ENCODE measurements at places on chromosomes 2 and 18. TPM values are rescaled to one million over a fixed set of nuclear protein-coding genes. Genes with fewer than 3 reads are reported as not detected.

The CIDEA gene
- total RNA-seq, result not detected

The DAPL1 gene
- total RNA-seq, result not detected

The C2orf66 gene
- not detected for total RNA-seq

The CRYGA gene
- not detected for total RNA-seq

The PMS1 gene
- 10.6 TPM for total RNA-seq

The EGR4 gene
- not detected for total RNA-seq

DNA sequence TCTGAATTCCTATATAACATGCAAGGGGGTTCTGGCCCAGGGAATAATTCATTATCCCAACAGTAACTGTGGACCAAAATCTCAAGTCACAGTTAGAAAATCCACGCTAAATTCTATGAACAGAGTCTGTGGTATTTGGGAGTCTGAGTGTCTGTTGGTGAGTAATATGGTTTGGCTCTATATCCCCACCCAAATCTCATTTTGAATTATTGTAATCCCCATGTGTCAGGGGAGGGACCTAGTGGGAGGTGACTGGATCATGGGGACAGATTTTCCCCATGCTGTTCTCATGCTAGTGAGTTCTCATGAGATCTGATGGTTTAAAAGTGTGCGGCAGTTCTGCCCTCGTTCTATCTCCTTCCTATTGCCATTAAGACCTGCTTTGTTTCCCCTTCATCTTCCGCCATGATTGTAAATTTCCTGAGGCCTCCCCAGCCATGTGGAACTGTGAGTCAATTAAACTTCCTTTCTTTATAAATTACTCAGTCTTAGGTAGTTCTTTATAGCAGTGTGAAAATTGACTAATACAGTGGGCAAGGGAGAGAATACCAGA, 68.3 kb downstream of the NBAS start:
- DNase-seq, result no peak

GRCh38 chr2:151287513-151288250, 1.8 kb downstream of the NMI start:
- DNase-seq, result no peak

- no peak for DNase-seq
Observed at GRCh38 chr18:14941256-14941655, 193.3 kb downstream of the ANKRD30B start.

GRCh38 chr2:74347742-74348141, 4.5 kb upstream of the SLC4A5 start:
- no peak for DNase-seq

DNA sequence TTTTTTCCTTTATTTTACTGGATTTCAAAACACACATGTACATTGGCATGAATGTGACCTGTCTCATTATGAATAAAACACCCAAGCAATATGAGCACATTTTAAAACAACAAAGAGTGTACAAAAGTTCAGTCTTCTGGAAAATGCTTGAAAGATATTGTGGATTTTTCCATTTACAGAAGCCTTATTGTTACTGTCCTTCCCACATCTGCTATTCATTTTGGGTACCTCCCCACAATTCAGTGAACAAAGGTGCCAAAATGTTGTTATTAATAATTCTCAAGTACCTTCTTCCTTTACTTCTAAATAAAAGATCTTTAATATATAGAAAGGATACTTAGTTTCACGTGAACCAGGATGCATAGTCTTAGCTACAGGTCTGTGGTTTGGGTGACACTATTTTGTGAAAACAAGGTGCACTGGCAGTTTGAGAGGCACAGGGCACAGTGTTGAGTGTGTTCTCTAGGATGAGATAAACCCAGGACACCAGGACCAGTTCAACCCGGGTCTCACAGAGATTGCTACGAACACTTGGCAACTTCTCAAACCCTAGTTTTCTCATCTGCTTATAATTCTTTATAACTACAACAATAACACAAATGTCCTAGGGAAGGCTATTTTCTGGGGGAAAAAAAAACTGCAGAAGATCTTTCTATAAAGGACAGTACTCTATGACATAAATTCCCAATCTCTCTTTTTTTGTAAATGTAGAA, 84.5 kb upstream of the GALNT5 start:
- peak; percentile 59 for DNase-seq

GRCh38 chr18:65651192-65651591, 99.6 kb upstream of the CDH7 start:
- no peak for DNase-seq

- peak; percentile 61 for DNase-seq
Observed at GRCh38 chr2:200307724-200308545, 1.4 kb downstream of the SPATS2L start.

- no peak for DNase-seq
Observed at GRCh38 chr2:60498127-60498815, 55.2 kb downstream of the BCL11A start.

Measured in IMR-90 (cell line).